Epithelial cell of prostate (primary cell): ENCODE measurements at places on chromosomes 12 and 14.
A peak's percentile ranks its signal among the peaks of the same experiment; 100 is the strongest.

GRCh38 chr14:68401855-68402254, 391.0 kb downstream of the ZFP36L1 start:
- DNase-seq: no peak

- no peak for DNase-seq
Observed at GRCh38 chr14:76844223-76844622, 18.0 kb downstream of the LRRC74A start.

GRCh38 chr12:126483145-126484068, 1418.2 kb downstream of the AACS start:
- no peak for DNase-seq

DNA sequence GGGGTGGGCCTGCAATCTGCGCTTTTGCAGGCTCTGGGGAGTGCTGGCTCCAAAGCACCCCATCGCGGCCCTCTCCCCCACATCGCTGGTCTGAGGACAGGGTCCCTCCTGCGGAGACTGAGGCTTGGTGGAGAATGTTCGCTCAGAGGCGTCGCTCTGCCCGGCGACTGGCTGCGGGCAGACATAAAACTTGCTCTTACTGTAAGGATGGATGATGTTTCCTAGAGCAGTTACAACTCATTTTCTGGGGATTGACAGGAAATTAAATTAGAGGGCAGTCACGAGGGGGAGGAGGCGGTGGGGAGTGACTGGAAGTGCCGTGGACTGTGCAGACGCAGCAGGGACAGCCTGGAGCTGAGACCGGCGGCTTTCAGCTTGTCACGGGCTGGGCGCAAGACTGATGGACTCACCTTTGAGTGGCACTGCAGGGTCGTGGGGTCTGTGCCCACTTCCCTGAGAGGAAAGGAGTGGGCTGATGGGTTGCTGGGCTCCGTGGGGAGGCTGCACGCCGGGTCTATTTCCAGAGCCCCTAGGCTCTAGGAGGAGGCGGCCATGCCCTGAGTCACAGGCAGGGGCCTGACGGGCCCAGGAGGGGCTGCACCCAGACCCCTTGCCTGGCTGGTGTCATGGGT, 32.8 kb downstream of the NOC4L start:
- DNase-seq: no peak

GRCh38 chr14:76726551-76726970, 34.7 kb upstream of the VASH1 start:
- DNase-seq: no peak

DNA sequence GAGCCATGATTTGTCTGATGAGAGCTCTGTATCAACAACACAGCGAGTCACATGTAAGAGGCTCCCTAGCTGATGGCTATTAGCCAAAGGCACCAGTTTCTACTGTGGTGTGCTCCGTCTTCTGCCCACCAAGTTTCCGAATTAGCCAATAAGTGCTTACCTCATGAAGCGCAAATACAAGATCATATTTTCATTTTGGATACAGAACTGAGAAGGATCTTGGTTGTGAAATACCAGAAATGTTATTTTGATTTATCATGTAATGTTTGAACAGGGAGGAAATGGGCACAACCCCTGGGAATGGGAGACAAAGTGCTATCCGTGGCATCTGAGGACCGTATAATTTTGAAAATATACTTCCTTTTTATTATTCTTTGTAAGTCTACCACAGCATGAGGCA, 234.3 kb downstream of the DACT1 start:
- DNase-seq: no peak

DNA sequence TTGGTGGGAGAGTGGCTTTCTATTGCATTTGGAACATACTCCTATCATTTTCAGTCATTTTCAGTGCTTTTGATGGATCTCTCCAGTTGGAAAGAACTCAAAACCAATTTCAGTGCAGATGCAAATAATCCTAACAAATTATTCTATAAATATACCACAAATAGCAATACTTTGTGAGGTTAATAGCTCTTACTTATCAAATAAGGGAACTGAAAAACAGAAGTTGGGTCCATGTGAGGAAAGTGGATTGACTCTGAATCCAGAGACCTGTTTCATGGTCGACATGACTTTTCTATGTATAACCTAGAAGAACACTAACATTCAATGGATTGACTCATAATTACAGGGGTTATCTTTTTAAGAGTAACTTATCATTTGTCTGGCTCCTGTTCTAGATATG, 248.6 kb downstream of the EGLN3 start:
- DNase-seq: no peak

DNA sequence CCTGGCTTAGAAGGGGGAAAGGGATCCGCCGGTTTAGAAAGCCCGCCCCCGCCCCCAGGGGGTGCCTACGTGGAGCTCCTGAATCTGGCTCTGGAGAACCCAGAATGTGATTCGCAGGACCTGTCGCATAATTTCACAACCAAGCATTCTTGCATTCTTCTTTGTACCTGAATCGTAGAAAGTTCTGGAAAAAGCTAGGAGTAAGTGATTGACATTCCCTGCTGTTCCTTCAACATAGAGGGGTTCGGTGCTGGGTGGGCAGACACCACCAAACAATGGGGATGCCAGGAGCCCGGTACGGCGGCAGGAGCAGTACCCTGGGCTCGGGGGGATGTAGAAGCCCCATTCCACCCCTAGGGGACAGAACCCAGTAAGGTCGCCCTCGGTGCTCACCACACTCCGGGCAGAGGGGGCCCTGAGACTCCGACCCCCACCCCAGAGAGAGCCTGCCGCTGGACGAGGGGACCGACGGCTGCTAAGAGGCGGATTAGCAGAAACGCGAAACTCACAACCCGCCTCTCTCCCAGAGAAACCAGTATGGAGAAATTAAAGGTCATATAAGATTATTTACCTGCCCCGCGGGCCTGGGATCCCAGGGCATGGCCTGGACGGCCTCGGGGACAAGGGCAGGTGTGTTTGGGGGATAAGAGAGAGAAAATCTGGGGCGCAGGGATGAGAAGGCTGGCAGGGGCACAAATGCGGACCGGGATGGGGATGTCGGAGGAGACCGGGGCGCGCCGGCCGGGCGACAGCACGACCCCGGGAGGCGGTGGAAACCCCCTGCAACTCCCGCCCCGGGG, 520 bp downstream of the CSRP2 start:
- no peak for DNase-seq

GRCh38 chr14:68373847-68374444, 418.9 kb downstream of the ZFP36L1 start:
- no peak for DNase-seq

GRCh38 chr12:570921-571794, 92.1 kb downstream of the NINJ2 start:
- DNase-seq: peak; percentile 60

DNA sequence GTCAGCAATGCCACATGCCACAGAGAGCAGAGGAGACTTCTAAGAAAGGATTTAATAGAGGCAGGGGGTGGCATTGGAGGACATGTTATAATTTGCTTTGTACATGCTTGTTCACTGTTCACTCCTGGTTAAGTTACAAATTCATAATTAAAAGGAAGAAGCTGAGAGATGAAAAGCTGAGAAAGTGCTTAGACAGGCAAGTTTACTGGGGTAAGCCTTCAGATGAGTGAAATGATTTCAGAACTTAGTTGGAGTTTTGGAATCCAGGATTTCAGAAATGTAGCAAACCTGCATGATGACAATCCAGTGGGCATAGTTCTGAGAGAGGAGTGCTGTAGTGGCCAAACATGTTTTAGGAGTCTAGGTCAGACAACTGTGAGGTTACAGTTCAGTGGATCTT, 67.3 kb upstream of the FBXO33 start:
- no peak for DNase-seq

GRCh38 chr14:91193069-91193468, 51.4 kb downstream of the GPR68 start:
- DNase-seq: no peak

GRCh38 chr12:85000729-85001128, 35.3 kb downstream of the TSPAN19 start:
- no peak for DNase-seq

- DNase-seq: no peak
Observed at GRCh38 chr12:119693511-119693910, 25.6 kb downstream of the PRKAB1 start.

DNA sequence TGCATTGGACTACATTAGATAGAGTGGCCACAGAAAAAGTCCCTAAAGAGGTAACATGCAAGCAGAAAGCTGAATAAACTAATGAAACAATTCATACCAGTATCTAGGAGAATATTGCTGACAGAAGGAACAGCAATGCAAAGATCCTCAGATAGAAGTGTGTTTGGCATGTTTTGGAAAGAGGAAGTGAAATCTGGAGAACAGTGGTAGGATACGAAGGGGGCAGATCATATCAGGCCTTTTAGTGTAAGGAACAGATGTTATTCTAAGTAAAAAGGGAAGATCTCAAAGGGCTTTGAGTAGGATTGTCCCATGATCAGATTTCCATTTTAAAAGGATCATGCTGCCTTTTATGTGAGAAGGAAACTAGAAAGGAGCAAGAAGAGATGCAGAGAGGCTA, 342.9 kb downstream of the PAWR start:
- no peak for DNase-seq

DNA sequence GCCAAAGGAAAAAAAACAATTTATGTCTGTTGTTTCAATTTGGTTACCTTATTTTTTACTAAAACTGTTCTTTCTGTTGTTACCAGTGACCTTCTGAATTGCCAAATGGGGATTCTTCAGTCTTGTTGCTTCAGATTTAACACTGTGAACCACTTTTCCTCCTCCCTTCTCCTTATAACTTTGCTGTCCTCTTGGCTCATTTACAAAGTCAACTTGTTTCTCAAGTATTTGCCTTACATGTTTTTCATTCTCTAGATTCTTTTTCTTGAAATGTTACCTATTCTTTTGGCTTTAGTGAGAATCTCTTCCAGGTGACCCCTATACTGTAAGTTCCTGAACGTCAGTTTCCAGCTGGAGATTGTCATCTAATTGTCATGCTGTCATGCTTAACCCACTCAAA, 19.4 kb downstream of the FUT8 start:
- no peak for DNase-seq

DNA sequence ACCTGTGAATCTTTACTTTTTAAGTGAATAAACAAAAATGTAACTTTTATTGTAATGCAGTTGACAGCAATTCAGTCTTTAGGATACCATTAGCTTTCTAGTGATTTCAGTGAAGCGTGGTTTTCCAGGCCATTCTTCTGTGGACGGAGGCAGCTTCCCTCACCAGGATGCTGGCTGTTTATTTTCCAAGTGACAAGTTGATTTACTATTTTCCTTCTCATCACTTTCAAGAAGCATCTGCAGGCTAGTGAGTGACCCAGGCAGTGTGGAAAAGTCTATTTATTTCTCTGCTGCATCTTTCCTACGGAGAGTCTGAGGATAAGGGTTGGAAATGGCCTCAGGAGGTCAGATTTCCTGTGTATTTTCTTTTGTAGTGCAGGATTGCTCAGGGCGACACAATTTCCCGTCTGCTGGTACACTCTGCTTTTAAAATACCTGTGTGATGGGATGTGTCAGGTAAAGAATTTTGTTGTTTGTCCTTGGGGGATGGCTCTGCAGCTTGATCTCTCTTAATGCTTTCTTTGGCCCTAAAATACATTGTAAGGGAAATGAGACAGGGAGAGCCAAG, 467.8 kb downstream of the NRXN3 start:
- DNase-seq: no peak

DNA sequence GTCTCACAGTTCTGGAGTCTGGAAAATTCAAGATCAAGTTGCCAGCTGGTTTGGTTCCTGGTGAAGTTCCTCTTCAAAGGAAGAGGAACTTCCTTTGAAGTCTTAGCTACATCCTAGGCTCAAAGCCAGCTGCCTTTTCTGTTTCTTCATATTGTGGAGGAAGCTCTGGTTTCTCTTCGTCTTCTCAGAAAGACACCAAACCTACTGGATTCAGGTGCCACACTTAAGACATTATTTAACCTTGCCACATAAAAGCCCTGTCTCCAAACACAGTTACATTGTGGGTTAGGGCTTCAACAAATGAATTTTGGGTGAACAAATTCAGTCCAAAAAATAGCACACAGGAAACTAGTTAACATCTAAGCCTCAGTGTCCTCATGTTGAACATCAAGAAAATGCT, 1019.8 kb downstream of the GALC start:
- DNase-seq: no peak

DNA sequence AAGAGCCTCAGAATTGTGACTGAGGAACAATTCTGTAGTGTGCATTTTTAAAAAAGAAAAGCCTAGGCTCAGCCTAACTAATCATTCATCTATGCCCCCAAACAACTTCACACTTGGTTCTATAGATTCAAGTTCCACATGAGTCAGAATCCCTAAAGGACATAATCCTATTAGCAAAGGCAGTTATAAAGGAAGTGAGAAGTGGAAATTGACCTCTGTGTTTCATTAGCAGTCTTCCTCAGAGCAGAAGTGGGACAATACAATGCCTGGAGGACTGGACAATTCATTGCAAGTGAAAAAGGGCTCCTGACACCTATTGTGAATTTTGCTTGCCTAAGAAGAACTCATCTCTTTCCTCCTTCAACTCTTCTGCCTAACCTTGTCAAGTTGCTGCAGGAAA, 222.3 kb downstream of the PTPRO start:
- DNase-seq: no peak

GRCh38 chr14:105477660-105478397, 3.2 kb downstream of the CRIP2 start:
- no peak for DNase-seq

DNA sequence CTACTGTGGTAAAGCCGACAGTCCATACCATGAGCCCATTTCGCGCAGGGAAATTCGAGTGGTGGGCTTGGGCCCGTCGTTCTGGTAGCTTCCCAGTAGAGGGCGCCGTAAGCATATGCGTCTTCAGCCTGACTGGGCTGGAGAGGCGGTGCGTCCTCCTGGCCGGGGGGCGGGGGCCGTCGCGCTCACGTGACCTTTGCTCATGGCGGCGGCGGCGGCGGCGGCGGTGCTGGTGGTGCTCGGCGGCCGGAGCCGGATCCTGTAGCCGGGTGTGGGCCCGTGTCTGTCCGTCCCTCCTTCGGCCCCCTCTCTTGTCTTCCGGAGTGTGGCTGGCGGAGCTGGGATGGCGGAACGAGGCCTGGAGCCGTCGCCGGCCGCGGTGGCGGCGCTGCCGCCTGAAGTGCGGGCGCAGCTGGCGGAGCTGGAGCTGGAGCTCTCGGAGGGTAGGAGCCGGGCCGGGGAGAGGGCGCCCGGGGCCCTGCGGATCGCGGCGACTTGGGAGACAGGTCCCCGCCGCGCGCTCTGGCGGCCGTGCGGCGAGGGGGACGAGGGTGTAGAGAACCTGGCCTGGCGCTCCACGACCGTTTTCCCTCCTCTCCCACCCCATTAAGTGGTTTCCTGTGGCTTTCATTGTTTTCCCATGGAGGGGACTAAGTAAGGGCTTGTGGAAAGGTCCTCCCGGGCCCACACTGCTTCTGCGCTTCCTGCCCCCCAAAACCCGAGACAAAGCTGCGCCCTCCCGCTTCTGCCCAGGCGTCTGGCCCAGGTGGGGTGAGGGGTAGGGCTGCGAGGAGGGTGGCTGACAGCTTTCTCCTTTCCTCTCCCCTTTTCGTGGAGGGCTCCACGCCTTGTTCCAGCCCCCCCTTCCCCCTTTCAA, at the start of gene DIP2B:
TSS of gene DIP2B (plus strand) at position 188 of the 877 bp plus-strand sequence. CDS start at position 344, 156 bp downstream.
- DNase-seq: peak; percentile 36

- DNase-seq: no peak
Observed at GRCh38 chr14:77603654-77604255, 12.7 kb downstream of the SPTLC2 start.

- DNase-seq: no peak
Observed at GRCh38 chr12:82517808-82518207, 159.5 kb downstream of the METTL25 start.
